Caco-2 (cell line): ENCODE measurements at places on chromosomes 13 and 19. TPM values are rescaled to one million over a fixed set of nuclear protein-coding genes. Genes with fewer than 3 reads are reported as not detected.

- H3K4me1 ChIP-seq: peaks cover 8% of the 10 kb centered on the region; the same call in 1 of the 2 replicates
- peaks cover 4% of the 10 kb centered on the region for H3K36me3 ChIP-seq
- DNase-seq: no peak
- H3K27ac ChIP-seq: no peak overlapping the region
- H3K4me3 ChIP-seq: no peak overlapping the region
These were observed 26.3 kb downstream of the CKM start for GRCh38 chr19:45296355-45296754.

- H3K27me3 ChIP-seq: no peaks in the 10 kb centered on the region
- no peak for DNase-seq
- H3K4me1 ChIP-seq: peaks cover 8% of the 10 kb centered on the region; the same call in 1 of the 2 replicates
These were observed 19.0 kb downstream of the NFIX start for GRCh38 chr19:13014101-13014920.

DNA sequence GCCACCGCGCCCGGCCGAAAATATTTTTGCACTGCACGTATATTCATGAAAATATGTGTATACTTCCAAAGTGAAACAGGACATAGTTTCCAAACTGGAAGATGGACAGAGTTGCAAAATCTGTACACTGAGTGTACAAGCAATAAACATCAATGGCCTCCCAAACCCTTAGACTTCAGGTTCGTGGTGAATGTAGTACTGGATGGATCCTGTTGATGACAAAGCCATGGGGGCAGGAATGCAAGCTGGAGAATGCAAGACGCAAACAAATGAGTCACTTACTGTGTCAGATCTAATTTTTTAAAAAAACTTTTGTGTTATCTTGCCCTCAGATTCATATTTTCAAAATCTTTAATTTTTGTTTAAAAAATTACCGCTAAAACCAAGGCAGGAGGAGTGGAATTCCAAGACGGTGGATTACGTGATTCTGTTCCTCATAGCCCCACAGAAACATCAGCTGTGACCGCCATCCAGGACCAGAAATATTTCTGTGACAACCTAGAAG lies 12.7 kb upstream of the LILRA2 start:
- H3K4me1 ChIP-seq: no peaks in the 10 kb centered on the region
- no peak overlapping the region for H3K4me3 ChIP-seq
- H3K36me3 ChIP-seq: no peaks in the 10 kb centered on the region

DNA sequence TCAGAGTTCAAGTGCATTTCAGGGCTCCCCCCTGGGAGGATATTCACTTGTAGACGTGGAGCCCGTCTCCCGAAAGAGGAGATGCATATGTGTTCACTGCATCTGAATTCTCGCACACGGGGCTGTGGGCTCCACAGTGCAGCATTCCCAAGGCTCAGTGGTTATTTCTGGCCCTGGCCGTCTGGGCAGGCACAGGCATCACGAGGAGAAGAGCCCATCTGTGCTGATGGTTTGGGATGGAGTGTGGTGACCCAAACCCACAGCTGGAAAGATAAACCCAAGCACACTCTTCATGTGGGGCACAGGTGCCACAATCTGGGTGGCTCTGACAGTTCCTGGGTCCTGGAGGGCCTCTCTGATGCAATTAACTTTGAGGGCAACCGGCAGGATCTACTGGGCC lies 242.1 kb downstream of the TSHZ3 start:
- no peak overlapping the region for H3K27ac ChIP-seq
- no peaks in the 10 kb centered on the region; the same call in 1 of the 2 replicates for H3K27me3 ChIP-seq
- DNase-seq: no peak
- H3K4me3 ChIP-seq: no peak overlapping the region
- no peaks in the 10 kb centered on the region for H3K4me1 ChIP-seq

DNA sequence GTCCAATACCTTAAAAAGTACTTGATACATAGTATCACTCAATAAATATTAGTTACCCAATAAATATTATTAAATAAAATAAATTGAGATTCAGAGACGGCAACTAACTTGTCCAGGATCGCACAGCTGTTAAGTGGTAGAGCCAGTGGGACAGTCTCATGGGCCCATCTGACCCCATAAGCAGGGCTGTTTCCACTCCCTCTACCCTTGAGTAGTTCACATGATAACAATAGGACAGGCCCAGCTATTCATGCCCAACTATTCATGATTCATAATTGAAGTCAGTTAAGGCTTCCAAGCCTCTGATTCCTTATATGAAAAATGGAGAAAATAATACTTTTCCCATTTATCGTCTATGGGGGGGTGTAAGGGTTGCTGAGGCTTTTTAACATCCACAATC lies 78.2 kb downstream of the C13orf42 start:
- no peak overlapping the region for H3K27ac ChIP-seq
- peaks cover 4% of the 10 kb centered on the region; the same call in 1 of the 2 replicates for H3K4me1 ChIP-seq
- no peaks in the 10 kb centered on the region for H3K27me3 ChIP-seq
- H3K4me3 ChIP-seq: no peak overlapping the region

GRCh38 chr13:96772426-96772825 lies 221.8 kb downstream of the OXGR1 start:
- no peaks in the 10 kb centered on the region for H3K36me3 ChIP-seq
- H3K4me1 ChIP-seq: no peaks in the 10 kb centered on the region

DNA sequence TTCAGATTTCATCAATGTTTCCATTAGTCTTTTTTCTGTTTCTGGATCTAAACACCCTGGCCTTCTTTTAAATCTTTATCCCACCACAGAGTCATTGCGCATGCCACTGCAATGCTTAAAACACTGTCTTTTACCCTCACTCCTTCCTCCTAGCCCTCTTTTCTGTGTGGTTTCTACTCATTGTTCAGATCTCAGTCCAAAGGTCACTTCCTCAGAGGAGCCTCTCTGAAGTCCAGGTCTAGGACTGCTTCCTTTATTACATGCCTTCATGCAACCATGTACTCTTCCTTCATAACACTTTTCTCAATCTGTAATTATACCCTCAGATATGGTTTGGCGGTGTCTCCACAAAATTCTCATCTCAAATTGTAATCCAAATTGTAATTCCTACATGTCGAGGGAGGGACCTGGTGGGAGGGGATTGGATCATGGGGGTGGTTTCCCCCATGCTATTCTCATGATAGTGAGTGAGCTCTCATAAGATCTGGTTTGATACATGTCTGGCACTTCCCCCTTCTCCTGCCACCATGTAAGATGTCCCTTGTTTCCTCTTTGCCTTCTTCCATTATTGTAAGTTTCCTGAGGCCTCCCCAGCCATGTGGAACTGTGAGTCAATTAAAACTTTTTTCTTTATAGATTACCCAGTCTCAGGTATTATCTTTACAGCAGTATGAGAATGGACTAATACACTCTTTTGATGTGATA lies 808.9 kb downstream of the DIAPH3 start:
- H3K4me3 ChIP-seq: no peak overlapping the region
- peak; percentile 15 for DNase-seq
- H3K4me1 ChIP-seq: peaks cover 55% of the 10 kb centered on the region
- H3K36me3 ChIP-seq: no peaks in the 10 kb centered on the region
- H3K27ac ChIP-seq: peak overlapping the region; percentile 65

GRCh38 chr19:56110515-56111448 lies 10.3 kb downstream of the ZNF787 start:
- H3K27ac ChIP-seq: peak overlapping the region; percentile 35
- H3K4me1 ChIP-seq: peaks cover 20% of the 10 kb centered on the region
- H3K27me3 ChIP-seq: no peaks in the 10 kb centered on the region
- no peaks in the 10 kb centered on the region; the same call in 1 of the 2 replicates for H3K36me3 ChIP-seq

DNA sequence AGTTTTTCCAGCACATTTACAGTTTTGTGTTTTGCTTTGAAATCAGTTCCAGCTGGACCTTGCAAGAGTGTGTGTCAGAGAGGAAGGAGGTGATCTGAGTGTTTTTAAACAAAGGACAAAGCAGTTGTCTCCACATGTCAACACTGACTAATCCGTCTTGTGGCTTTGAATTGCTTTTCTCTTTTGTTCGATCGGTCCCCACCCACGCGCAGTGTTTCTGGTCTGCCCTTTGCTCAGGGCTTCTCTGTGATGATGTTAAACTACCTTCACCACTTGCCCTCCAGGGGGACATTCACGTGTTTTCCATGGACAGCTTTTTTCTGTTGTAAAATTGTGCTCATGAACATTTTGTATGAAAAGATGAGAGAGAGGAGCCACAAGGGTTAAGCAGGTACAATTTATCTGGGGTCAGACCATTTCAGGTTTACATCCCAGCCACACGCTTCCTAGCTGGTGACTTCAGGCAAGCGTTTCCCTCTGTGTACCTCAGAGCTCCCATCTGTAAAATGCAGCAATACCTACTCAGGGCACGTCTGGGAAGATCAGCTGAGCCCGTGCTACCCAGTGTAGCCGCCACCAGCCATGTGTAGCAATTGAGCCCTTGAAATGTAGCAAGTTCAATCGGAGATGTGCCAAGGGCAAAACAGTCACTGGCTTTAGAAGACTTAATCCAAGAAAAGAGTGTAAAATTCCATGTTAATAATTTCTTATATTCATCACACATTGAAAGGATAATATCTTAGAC lies 13.5 kb upstream of the PLA2G4C start:
- H3K36me3 ChIP-seq: no peaks in the 10 kb centered on the region
- H3K4me1 ChIP-seq: peaks cover 16% of the 10 kb centered on the region
- no peak overlapping the region for H3K4me3 ChIP-seq

The NR2C2AP gene
- 25.2 and 25.7 TPM in 2 replicates for total RNA-seq

The CCL25 gene
- not detected in 2 replicates for total RNA-seq

The CEACAM8 gene
- not detected in 2 replicates for total RNA-seq

The HS6ST3 gene
- not detected in 2 replicates for total RNA-seq

The CCDC61 gene
- 17.1 and 21.1 TPM in 2 replicates for total RNA-seq
